ENCODE measurements at places on chromosomes 3 and 15.

GRCh38 chr3:111972891-111973290 lies 5.9 kb upstream of the ABHD10 start:
- DNase-seq, result no peak

DNA sequence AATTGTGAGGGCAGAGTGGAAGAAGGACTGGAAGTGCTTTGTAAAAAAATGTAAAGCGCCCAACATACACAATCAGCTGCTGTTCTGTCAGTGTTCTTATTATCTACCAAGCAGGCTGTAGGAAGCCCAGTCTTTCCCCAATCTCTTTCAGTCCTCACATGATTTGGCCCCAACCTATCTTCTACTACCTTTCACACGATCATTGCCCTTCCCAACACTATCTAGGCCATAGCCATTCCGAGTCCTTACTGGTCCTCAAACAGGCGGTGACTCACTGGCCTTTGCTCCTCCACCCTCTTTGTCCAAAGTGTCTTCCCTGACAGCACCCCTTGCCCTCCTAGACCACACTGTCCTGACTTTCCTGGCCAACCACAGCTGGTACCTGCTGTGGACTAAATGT lies 861 bp upstream of the RFT1 start:
- DNase-seq, result no peak

DNA sequence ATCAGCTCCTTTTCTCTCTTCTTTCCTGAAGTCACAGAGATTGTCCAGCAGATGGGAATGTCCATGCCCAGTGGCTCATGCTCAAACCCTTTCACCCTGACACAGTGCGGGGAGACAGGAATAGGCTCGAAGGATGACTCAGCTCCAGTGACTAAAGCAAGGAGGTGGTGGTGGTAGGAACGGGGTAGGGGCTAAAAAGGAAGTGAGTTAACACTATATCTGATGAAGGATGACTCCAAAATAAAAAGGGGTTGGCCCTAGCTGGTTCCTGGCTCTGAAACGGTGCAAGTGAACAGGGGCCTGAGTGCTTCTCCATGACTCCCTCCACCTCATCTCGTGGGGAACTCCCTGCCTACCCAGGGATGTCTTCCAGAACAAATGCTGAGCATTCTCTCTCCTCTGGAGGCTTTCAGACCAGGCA lies 167.4 kb upstream of the LPP start:
- no peak for DNase-seq

GRCh38 chr3:30440880-30441279 lies 165.5 kb upstream of the TGFBR2 start:
- no peak for DNase-seq

GRCh38 chr15:52872036-52872818 lies 82.1 kb upstream of the ONECUT1 start:
- no peak for DNase-seq

GRCh38 chr3:13714251-13714916 lies 165.5 kb downstream of the FBLN2 start:
- no peak for DNase-seq

Data from T-helper 9 cell (primary cell).